ENCODE measurements at places on chromosomes 13 and 19. TPM values are rescaled to one million over a fixed set of nuclear protein-coding genes. Genes with fewer than 3 reads are reported as not detected.
A peak's percentile ranks its signal among the peaks of the same experiment; 100 is the strongest.

The ZSCAN18 gene
- total RNA-seq, result 96.7 TPM

GRCh38 chr19:1247748-1248138 is 640 bp upstream of the MIDN start:
- no peak for DNase-seq

- DNase-seq, result peak; percentile 18
Measured at GRCh38 chr13:91078093-91078679, 269.3 kb upstream of the MIR17HG start.

DNA sequence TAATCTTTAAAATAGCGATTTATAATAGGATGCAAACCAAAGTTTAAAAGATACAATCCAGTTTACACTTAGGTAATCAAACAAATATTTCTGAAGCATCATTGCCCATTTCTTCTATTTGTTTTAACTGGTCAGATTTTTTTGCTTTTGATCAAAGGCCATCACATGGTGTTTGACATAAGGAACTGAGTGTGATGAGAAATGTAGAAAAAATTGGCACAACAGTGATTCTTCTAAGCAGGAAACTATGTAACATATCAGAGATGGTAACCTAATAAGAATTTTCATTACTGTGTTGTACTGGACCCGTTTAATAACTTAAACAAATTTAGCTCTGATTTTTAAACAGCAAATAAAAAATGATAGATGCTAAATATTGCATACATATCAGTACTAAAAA is 644.7 kb upstream of the KLF12 start:
- no peak for DNase-seq

GRCh38 chr19:2627855-2628254 is 74.6 kb downstream of the GNG7 start:
- DNase-seq, result no peak

DNA sequence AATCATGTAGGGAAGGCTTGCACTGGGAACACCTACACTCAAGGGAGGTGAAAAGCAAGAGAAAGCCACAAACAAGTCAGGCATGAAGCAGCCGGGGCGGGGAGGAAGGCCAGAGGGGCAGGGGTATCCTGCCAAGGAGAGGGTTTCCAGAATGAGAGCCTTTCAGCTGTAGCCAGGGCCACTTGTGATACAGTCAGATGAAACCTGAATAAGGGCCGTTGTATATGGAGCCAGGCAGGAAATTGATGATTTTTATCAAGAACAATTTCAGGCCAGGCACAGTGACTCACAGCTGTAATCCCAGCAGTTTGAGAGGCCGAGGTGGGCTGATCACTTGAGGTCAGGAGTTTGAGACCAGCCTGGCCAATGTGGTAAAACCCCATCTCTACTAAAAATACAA is 4.4 kb downstream of the TRPM4 start:
- DNase-seq, result no peak
